ENCODE measurements at places on chromosomes 2 and 18.

GRCh38 chr2:211423018-211423417 lies 866.6 kb downstream of the CPS1 start:
- DNase-seq: no peak

GRCh38 chr2:15976354-15976753 lies 36.0 kb downstream of the MYCN start:
- DNase-seq: no peak

- DNase-seq: no peak
Measured at GRCh38 chr2:28153851-28154250, 238.8 kb upstream of the FOSL2 start.

- no peak for DNase-seq
Measured at GRCh38 chr18:76764291-76764901, 58.0 kb upstream of the ZNF236 start.

DNA sequence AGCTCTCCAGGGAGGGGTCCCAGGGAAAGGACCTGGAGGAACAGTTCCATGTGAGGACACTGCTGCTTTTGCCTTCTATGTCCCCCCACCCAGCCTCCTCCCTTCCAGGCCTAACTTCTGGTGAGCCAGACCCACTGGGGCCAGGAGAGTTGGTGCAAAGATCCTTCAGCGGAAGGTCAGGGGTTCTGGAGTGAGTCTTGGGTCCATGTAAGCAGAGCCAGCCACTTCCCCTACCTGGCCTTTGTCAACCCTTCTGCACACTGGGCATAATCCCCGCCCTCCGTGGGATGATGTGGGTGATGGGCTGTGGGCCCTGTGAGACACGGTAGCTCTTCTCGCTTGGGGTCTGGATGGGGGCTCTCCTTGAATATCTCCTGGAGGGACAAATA lies 76.9 kb downstream of the RHOB start:
- no peak for DNase-seq

- DNase-seq: no peak
Measured at GRCh38 chr18:23640052-23640451, 22.7 kb downstream of the ANKRD29 start.

GRCh38 chr2:232139171-232139594 lies 177.7 kb downstream of the DIS3L2 start:
- DNase-seq: no peak

GRCh38 chr2:127104881-127105655 lies 1.9 kb downstream of the BIN1 start:
- DNase-seq: no peak

- DNase-seq: no peak
Measured at GRCh38 chr2:219743548-219743947, 116.1 kb downstream of the SLC4A3 start.

GRCh38 chr2:94622113-94622618 lies 249.1 kb upstream of the TEKT4 start:
- no peak for DNase-seq

All from effector memory CD8-positive, alpha-beta T cell (primary cell).